ENCODE measurements at places on chromosomes 2 and 18.

- peak; percentile 47 for DNase-seq
Measured at GRCh38 chr2:217978536-217979150, 24.2 kb downstream of the TNS1 start.

GRCh38 chr18:76838182-76838581, 15.8 kb downstream of the ZNF236 start:
- DNase-seq, result no peak

GRCh38 chr2:179751163-179751809, 110.1 kb downstream of the ZNF385B start:
- peak; percentile 54 for DNase-seq

GRCh38 chr2:150212722-150213171, 274.7 kb downstream of the RND3 start:
- DNase-seq, result no peak

DNA sequence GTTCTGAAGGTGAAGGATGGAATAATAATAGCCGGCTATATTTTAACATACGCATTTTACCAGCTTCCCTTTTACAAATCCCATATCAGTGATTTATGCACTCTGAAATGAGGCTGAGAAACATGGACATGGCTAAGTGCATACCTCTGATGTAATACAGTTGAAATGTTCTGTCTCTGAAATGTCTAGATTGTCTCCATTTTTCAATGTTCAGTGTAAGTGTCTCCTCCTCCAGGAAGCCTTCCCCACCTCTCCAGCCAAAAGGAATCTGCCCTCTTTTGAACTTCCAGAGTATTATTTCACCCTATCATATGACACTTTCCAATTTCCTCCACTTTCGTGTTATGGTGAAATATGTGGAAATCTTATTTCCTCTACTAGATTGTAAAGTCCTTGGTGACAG, 29.5 kb upstream of the ME2 start:
- no peak for DNase-seq

GRCh38 chr2:190529486-190530247, 4.9 kb downstream of the NEMP2 start:
- no peak for DNase-seq

GRCh38 chr18:59570796-59571195, 126.4 kb downstream of the CCBE1 start:
- no peak for DNase-seq

- DNase-seq, result no peak
Measured at GRCh38 chr18:35132021-35132902, 91.0 kb downstream of the MAPRE2 start.

GRCh38 chr2:163247156-163247846, 408.7 kb upstream of the KCNH7 start:
- DNase-seq, result no peak

GRCh38 chr2:6846967-6847681, 18.6 kb downstream of the CMPK2 start:
- no peak for DNase-seq

GRCh38 chr2:160306985-160307384, 106.9 kb upstream of the ITGB6 start:
- DNase-seq, result peak; percentile 92

DNA sequence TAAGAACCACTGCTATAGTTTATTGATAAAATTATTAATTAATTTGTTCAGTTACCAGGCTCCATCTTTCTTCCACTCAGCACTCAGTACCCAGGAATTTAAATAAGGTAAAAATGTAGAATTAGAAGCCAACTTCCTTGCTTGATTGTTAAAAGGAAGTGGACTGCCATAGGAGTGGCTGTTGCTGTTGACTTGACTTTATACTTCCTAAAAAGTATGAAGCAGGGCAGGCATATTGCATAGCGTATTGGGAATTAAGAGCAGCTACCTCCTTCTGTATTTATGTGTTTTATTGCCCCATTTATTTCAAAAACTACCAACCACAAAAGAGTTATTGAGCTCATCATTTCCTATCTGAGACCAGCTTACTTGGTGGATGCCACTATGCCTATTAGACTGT, 27.9 kb downstream of the PSMD1 start:
- DNase-seq, result no peak

- no peak for DNase-seq
Measured at GRCh38 chr2:21740484-21740883, 616.7 kb downstream of the TDRD15 start.

- no peak for DNase-seq
Measured at GRCh38 chr2:47601568-47601967, 181.4 kb upstream of the MSH6 start.

- no peak for DNase-seq
Measured at GRCh38 chr18:58980991-58981390, 116.3 kb downstream of the ZNF532 start.

- DNase-seq, result no peak
Measured at GRCh38 chr2:513981-514706, 163.1 kb downstream of the TMEM18 start.

- DNase-seq, result peak; percentile 54
Measured at GRCh38 chr2:148534416-148535204, 109.9 kb upstream of the EPC2 start.

DNA sequence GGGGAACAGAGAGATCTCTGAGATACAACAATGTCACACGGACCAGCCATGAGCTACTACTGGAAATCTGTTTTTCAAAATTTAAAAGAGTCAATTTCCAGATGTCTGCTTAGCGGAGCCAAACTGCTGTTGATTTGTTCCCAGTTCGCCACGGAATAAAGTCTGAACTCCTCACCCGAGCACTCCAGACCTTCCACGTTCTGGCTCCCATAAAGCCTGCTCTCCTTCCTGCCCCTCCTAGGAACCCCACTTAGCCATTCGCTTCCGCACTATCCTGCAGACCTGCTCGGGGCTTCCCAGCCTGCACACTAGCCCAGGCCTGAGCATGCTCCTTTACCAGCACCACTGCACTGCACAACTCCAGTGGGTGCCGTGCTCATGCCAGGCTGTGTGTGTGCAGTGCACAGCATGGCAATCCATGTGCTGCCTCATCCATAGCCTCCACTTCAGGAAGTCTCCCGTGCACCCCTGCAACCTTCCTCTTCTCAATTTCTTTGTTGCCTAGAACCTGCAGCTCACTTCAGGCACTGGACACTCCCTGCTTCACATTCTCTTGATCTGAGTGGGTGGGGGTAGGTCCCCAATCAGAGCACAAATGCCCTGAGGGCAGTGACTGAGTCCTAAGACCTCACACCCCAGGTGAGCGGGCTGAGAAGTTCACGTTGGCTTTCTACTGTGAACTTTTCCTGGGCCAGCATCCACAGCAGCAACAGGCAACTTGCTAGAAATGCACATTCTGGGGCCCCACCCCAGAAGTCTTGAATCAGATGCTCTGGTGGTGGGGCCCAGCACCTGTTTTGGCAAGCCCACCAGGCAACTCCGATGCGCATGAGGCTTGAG, 53.7 kb downstream of the ZBTB7C start:
- no peak for DNase-seq

GRCh38 chr2:237818066-237818473, 19.5 kb downstream of the RBM44 start:
- no peak for DNase-seq

GRCh38 chr2:22756276-22757043, 628.5 kb upstream of the KLHL29 start:
- no peak for DNase-seq

- no peak for DNase-seq
Measured at GRCh38 chr2:101983486-101983885, 8.3 kb upstream of the IL1R2 start.

DNA sequence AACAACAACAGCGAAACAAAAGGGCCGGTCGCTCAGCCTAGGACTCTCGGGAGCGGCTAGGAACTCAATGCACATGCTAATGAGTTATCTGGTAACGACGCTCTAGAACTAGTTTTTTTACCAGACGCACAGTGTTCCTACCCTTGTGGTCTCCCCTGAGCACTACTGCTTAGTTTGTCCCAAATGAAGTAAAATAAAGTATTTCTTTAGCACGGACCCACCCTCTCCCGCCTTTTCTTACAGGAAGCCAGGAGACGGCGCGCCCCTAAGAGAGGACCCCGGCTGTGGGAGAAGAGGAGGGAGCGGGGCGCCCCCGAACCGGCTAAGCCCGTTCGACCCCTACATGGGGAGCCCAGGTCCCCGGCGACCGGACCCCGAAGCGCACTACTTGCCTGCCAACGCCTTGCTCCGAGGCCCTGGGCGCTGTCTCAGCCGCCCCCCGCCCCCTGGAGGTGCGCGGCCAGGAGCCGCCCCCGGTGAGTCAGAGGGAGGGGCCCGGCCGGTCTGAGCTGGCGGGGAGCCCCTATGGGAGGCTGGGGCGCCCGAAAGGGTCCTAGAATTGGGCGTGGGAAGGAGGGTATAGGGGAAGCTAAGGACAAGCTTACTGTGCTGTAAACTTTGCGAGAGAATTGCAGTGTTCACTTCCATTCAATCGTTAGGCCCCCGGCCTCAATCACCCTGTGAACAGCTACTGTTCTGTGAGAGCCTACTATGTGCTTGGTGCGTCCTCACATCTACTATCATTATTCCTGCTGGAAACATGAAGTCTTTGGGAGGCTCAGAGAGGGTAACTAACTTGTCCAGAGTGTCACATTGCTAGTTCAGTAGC, 3.6 kb upstream of the CAPG start:
- DNase-seq, result peak; percentile 23

DNA sequence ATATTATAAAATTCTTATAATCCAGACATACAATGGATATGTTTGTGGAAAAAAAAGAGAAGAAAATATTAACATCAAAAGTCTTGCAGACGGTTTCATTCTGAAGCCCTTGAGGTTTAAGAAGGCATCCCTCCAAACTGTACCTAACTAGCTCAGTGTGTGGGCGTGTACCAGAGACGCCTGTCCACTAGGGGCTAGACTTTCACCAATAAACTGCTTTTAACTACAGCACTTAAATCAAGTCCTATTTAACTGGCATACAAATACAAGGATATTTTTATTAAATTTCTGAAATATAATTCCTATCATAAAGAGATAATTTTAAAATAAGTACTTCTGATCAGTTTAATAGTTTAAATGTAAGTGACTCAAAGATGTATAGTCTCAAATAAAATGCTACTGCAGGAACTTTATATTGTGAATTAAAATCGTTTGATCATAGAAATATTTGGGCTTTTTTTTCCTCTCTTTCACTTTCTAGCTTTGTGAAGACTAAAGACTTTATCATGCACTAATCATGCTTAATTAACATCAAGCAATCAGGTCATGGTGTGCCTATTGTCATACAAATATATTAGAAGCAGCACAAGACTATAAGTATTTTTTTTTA, 437.7 kb downstream of the SATB2 start:
- DNase-seq, result peak; percentile 13

DNA sequence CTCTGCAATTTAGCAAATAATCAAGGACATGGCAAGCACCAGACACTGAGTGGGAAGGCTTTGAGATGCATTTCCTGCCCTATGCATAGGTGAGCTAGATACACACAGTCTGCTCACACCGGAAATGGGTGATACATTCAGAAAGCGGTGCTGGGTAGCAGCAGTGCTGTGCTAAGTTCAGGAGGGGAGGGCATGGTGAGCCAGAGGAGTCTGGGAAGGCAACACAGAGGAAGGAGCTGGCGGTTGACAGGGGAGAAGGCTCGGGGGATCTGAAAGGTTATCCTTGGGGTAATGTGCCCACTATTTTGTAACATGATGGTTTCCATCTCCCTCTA, 57.4 kb upstream of the EPAS1 start:
- DNase-seq, result no peak

- DNase-seq, result no peak
Measured at GRCh38 chr2:3200420-3200939, 177.1 kb downstream of the EIPR1 start.

DNA sequence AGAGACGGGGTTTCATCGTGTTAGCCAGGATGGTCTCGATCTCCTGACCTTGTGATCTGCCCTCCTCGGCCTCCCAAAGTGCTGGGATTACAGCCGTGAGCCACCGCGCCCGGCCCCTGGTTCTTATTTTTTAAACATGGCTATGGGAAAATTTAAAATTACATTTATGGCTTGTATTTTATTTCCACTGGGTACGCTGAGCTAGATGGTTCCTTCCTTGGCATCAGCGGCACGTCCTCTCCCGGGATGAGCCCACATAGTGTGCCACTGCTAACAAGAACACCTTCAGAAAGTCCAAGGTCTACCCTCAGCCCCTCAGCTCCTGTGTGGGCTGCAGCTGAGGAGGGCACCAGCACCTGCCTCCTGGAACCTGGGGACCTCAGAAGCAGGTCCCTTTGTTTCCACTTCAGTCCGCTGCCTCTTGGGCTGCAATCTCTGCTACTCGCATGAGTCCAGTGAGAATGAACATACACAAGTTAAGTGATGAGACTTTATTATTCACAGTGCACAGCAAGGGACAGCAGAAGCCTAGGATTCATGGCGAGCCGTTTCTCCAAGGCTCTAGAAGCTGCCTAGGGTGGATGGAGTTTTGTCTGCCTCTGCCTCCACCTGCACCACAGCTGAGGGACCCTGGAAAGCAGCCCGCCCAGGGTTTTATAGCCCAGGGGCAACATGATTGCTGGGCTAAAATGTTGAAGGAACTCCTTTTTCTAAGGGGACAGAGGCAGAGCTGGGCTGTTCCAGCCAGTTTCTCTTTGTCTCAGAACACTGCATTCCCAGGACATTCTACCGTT, 107.5 kb upstream of the TEX51 start:
- no peak for DNase-seq

DNA sequence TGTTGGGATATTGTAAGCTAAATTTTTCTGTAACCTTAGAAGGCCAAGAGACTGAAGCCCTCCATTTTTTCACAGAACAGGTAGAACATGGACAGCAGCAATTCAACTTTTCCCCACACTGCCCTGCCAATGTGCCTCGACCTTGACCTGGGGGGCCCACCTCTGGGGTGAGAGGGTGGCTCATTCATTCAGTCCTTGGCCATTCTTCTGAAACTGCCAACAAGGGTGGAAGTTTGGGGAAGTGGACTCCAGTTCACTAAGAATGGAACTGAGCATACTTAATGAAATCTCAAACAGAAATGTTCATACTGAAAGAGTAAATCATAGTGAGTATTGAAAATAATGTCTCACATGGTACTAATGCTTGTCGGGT, 1.1 kb downstream of the EEF1B2 start:
- no peak for DNase-seq
